CD8-positive, alpha-beta T cell (primary cell): ENCODE measurements at places on chromosomes 5 and 9. TPM values are rescaled to one million over a fixed set of nuclear protein-coding genes. Genes with fewer than 3 reads are reported as not detected.

The PRDM12 gene
- total RNA-seq = not detected

The HACD4 gene
- 6.3 TPM for total RNA-seq

The SLCO6A1 gene
- total RNA-seq = not detected

The IL17B gene
- total RNA-seq = not detected

The CNTRL gene
- 29.8 TPM for total RNA-seq

The TLE1 gene
- 14.1 TPM for total RNA-seq

The IL31RA gene
- total RNA-seq = not detected

The GABRA1 gene
- total RNA-seq = not detected

The CCDC192 gene
- not detected for total RNA-seq

The KIF12 gene
- total RNA-seq = not detected

The CD74 gene
- total RNA-seq = 411 TPM

The MYOZ3 gene
- not detected for total RNA-seq

The SPINK13 gene
- total RNA-seq = not detected

The VLDLR gene
- total RNA-seq = not detected

The ADRB2 gene
- total RNA-seq = 7.6 TPM

The TRIM36 gene
- not detected for total RNA-seq

The ZNF454 gene
- not detected for total RNA-seq

The BAAT gene
- not detected for total RNA-seq

The DMGDH gene
- total RNA-seq = 0.90 TPM

The DDX4 gene
- total RNA-seq = not detected

The LRRC19 gene
- total RNA-seq = not detected

The GRXCR2 gene
- not detected for total RNA-seq

The SHB gene
- 3.0 TPM for total RNA-seq

The SLIT3 gene
- total RNA-seq = not detected

The SCGB3A2 gene
- not detected for total RNA-seq

The EIF4E1B gene
- not detected for total RNA-seq

The CDX1 gene
- total RNA-seq = not detected

The IFNK gene
- total RNA-seq = not detected

The CD274 gene
- 3.7 TPM for total RNA-seq

The NDOR1 gene
- 18.6 TPM for total RNA-seq

The FAM120A gene
- 39.7 TPM for total RNA-seq

The SPIN1 gene
- 29.5 TPM for total RNA-seq

The MACROH2A1 gene
- total RNA-seq = 91.9 TPM

The TRIM7 gene
- total RNA-seq = 0.95 TPM

The SPATA31D4 gene
- not detected for total RNA-seq

The SEMA5A gene
- total RNA-seq = 0.03 TPM

The SLC45A2 gene
- total RNA-seq = not detected

The CCNJL gene
- total RNA-seq = not detected

The RLN1 gene
- 0.78 TPM for total RNA-seq

The GBGT1 gene
- total RNA-seq = 0.53 TPM

The OR1Q1 gene
- total RNA-seq = not detected

The FANCC gene
- 4.2 TPM for total RNA-seq

The FAM78A gene
- 44.2 TPM for total RNA-seq

The IL9 gene
- total RNA-seq = not detected

The PCDHGA2 gene
- total RNA-seq = not detected

The LCN1 gene
- total RNA-seq = not detected

The SLC6A18 gene
- not detected for total RNA-seq

The MIER3 gene
- 39.2 TPM for total RNA-seq

The SLC23A1 gene
- total RNA-seq = not detected
